T-helper 2 cell (primary cell): ENCODE measurements at places on chromosomes 4 and X.

GRCh38 chrX:111387470-111388070 is 24.4 kb downstream of the DCX start:
- DNase-seq: no peak

DNA sequence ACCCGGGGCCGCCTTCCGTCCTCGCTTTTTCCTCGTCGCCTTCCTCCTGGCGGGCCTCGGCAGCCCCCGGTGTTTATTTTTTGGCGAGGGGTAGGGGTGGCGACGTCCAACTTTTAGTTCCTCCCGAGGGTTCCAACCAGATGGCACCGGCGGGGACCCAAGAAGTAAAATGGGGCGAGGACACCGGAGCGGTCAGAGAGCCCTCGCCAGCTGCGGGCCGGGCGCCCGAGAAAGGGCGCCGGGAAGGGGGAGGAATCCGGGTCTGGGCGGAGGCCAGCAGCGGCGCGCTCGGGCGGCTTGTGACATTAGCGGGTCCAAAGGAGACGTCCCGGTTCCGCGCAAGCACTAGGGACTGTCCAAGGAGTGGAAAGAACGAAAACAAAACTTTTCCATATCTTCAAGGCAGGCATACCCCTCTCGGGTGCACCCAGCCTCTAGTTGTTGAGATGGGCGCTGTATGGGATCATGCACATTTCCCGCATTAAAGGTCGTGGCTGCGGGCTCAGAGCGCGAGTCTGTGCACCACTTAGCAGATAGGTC is 691 bp upstream of the USP46 start:
- no peak for DNase-seq

- no peak for DNase-seq
These were observed 17.2 kb downstream of the VGLL1 start for GRCh38 chrX:136549226-136549625.

DNA sequence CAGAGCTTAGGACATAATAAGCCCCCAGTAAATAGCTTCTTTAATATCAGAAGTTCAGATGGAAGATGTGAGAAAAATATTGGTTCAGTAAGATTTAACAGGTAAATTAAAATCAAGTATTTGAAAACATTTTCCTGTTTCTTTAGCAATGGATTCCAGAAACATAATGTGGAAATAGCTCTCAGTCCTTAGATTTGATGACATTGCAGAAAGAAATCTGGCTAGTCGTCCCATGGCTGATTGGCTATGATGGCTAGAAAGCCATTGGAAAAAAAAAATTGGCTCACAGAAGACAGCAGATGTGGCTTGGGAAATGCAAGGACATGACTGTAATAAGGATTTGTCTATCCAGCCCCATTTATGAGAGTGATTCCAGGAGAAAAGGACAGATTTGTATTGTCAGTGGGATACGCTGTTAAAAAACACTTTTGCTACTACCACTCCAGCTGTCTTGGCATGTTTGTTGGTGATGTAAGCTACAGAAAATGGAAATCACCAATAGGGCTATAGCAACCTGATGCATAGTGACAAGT is 78.3 kb downstream of the AR start:
- DNase-seq: no peak

- no peak for DNase-seq
These were observed 345.2 kb upstream of the GRID2 start for GRCh38 chr4:91958596-91958995.

- no peak for DNase-seq
These were observed 8.5 kb upstream of the MID1 start for GRCh38 chrX:10628906-10629305.
